ENCODE measurements at places on chromosomes 12 and 14.

DNA sequence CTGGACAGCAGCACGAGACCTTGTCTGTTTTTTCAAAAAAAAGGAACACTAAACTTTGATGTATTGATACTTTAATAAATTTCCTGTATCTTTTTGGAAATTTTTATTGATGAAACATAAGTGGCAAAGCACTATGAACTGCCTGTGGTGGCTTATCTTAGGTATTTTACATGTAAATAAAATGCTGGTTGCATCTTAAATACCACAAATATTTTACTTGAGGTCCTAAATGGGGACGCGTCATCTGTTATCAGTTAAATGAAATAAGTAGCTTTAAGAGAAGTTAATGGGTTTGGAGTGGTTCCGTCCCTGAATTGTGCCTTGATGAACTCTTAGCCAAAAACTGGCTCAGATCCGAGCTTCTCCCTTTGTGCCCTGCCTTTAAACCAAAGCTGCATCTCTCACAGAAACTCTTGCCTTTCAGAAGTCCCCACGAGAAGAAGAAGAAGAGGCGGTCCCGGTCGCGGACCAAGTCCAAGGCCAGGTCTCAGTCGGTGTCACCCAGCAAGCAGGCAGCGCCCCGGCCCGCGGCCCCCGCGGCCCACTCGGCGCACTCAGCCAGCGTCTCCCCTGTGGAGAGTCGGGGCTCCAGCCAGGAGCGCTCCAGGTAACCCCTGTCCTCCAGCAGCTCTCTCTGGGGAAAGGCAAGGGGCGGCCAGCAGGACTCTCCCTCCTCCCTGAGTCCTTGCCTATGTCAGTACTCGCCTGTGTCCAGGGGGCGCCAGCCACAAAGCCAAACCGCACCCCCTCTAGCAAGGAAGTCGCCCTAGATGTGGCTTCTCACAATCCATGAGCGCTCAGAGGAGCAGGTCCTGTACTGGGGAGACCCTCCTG lies 31.2 kb upstream of the MMP17 start:
- no peak for DNase-seq

- no peak for DNase-seq
Measured at GRCh38 chr14:32018391-32019092, 58.6 kb upstream of the ARHGAP5 start.

GRCh38 chr12:107929436-107929835 lies 154.9 kb downstream of the ASCL4 start:
- no peak for DNase-seq

GRCh38 chr14:33676135-33676566 lies 274.7 kb downstream of the EGLN3 start:
- DNase-seq, result no peak

GRCh38 chr12:23631786-23632377 lies 317.6 kb downstream of the SOX5 start:
- no peak for DNase-seq

- DNase-seq, result no peak
Measured at GRCh38 chr12:132244724-132245295, 84.6 kb downstream of the GALNT9 start.

- DNase-seq, result no peak
Measured at GRCh38 chr12:10247436-10248058, 34.9 kb downstream of the GABARAPL1 start.

DNA sequence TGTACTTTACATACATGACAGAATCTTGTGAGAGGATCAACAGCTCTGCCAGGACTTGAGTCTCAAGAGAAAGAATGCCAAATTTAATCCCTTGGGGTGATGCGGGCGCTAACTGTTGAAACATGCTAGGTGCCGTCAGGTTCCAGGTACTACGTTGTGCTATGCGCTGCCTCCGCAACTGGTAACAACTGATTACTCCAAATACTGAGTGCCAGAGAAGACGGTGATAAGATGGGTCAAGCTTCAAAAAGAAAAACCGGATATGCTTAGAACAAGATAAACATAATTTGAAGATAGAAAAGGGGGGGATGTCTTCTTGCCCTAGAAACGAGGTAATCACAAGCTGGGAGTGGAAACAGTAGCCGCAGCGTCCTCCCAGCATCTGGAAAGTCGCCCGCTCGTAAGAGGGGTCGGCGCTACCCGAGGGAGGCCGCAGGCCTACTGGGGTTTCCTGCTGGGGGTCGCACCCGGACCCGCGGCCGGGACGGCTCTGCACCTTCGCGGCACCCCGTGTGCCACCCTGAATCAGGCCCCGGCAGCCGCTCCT lies 678 bp downstream of the ZBTB25 start:
- DNase-seq, result no peak

GRCh38 chr12:54201001-54201794 lies 12.4 kb upstream of the SMUG1 start:
- no peak for DNase-seq
